ENCODE measurements at places on chromosomes 6 and 20.

- DNase-seq = no peak
Measured at GRCh38 chr6:152049502-152049901, 242.0 kb downstream of the ESR1 start.

- DNase-seq = no peak
Measured at GRCh38 chr6:169803271-169803811, 51.9 kb downstream of the ERMARD start.

DNA sequence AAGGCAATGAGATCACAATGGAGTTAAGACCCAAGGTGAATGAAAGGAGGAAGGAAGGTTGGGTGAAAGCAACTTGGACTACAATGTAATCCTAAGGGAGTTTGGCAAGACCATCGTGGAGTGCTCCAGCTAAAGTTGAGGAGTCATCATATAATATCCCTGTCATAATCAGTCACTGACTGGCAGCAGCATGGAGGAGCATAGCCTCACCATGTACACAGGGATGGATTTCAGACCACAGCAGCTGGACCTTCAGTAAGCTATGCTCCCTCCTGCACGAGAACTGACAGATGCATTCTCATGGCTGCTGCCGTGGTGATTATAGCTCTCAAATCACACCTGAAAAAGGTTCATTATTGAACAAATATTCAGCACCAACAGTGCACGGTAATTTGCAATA is 43.0 kb downstream of the GOPC start:
- no peak for DNase-seq

DNA sequence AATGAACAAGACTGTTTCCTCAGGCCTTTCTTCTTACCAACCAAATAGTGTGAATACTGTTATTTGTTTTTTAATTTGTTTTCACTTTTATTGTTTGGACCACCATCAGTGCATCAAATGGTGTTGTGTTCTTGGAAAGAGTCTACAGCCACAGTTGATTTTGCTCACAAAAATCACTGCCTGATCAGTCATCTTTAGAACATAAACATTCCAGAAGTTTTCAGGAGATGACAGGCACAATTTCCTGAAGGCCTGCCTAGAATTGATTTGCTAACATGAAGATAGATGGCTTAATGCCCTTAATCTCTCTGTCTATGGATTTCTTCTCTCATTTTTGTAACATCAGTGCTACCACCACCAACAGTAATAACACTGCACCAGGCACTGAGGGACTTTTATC is 13.5 kb downstream of the IL22RA2 start:
- DNase-seq = no peak

DNA sequence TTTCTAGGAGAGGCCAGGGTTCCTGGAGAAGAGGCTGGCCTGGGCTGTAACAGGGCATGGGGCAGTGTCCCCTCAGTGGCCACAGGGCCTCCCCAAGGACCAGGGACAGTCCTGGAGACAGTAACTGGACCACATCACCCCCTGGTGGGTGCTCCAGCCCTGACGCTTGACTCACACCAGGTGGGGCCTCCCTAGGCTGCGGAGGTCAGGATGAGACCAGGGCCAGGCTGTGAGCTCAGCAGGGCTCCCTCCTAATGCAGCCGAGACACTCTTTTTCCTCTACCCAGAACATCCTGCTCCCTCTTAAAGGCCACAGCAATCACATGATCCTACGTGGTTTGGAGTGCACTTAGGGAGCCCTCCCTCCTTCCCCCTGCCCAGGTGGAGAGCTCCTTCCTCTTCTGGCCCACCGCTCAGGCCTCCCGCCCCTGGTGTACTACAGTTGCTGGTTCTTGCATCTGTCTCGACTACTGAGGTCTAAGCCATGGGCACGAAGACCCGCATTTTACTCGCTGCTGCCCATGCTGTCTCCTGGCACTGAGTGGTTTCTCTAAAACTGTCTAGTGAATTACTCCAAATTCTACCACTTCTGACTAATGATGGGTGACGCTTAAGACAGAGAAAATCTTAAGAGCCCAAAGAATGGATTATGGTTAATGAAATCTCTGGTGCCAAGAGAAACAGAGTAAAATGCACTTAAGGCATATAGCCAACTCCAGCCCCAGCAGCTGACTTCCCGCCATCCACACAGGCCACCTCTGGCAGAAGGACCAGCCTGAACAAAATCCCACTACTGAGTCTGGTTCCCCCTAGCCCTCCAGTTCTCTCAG is 166.1 kb upstream of the CST7 start:
- no peak for DNase-seq
